ENCODE measurements at places on chromosomes 2 and 18.

GRCh38 chr2:148023861-148024260, 3.0 kb downstream of the MBD5 start:
- DNase-seq = no peak

DNA sequence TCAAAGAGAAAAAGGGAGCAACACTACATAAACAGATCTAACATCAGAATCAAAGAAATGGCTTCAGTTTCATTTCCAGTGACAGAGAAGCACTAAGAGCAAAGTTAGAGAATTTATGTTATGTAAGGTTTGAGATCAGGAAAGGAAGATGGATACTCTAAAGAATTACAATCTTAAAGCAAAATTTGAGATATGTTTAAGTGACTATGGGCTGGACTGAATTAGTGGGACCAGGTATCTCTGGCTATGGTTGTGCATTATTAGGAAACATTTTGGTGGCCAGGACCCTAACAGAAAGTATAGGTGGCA, 208.2 kb downstream of the CCDC178 start:
- no peak for DNase-seq

DNA sequence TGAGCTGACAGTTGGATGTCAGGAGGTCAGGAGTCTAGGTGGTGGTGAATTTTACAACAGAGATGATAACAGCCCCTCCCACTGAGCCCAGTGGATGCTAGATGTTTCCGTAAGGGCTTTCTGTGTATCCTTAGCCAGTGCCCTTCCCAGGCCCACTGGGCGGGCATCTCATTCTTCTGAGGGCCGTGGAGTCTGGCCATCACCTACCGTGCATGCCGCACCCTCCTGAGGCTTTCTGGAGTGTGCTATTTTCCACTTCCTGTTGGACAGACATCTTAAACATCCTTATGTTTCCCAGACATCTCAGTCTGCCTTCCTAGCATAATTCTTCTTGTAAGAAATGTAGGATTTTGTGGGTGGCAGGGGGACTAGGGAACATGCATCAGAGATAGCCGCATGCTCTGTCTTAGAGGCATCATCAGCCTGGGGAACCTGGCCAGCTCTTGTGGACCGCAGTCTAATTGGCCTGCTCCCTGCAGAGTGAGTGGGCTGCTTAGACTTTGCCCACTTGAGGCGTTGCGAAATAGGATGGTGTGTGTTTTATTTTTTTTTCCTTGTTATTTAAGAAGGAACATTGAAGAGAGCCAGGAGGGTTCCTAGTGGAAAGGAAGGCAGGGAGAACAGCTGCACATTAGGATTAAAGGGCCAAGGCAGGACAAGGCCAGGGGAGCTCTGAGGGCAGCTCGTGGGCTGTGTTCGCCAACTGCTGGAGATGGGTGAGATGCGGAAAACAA, 135.8 kb downstream of the SH3RF3 start:
- DNase-seq = no peak

- DNase-seq = no peak
Observed at GRCh38 chr18:42338683-42339082, 383.6 kb downstream of the PIK3C3 start.

- no peak for DNase-seq
Observed at GRCh38 chr2:207621501-207622039, 3.6 kb downstream of the METTL21A start.

DNA sequence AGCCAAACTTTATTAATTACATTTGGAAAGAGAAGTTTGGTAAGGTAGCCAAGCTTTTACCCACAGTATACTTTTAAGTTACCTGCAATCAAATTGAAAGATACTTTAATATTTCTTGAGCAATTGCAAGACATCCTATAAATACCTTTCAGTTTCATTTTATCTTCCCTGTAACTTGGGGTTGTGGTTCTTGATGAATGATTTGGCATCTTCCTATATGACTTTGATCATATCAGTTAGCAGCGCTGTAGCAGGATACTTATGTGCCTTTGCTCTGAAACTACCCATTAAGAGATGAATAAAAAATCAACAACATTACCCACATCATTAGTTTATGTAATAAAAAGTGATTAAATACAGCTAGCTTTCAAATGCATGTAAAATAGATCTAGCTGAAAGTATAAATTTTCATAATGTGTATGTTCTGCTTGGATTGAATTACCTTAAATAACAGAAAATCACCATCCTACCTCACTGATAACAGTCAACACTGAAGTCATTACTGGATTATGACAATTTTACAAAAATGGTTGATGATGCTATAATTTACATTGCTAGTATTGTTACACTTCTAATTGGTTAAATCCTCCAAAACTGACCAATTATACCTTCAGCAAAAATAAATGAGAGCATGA, 50.4 kb downstream of the MMADHC start:
- DNase-seq = no peak

DNA sequence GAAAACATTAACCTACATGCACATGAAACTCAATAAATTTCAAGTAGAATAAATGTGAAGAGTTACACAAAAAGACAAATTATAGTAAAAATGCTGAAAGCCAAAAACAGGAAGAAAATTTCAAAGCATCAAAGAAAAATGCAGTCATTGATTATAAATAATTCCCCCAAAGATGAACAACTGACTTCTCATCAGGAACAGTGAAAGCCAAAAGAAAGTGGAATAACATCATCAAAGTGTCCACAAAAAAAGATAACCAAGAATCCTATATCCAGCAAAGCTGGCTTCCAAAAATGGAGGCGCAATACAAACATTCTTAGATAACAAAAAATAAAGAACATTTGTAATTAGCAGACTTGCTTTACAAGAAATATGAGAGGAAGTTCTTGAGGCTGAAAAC, 161.6 kb downstream of the CMPK2 start:
- DNase-seq = no peak

DNA sequence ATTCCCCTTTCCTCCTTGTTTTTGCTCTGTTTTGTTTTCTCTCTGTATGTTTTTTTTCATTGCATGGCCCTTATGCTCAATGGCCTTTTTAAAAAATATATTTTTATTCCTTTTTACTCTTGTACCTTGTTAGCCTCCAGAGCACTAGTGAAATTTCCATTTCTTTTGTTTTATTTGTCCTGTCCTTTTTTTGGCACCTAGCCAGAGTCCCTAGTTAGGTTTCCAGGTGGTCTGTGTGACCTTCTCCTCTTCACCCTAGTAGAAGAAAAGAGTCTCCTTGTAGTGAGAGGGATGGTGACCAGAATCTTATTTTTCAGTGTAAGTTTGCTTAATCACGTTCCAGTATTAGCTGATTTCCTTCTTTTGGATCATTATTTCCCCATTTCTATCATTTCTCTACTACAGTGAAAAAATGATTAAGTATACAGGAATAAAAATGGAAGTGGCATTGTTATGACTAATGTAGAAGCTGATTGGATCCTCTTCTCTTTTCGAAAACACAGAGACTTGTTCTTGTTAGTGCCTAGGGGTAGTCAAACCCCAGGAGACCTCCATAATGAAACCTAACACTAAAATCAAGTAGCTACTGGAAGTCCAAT, 65.9 kb downstream of the NBEAL1 start:
- no peak for DNase-seq

Measured in mucosa of descending colon (tissue), 3 donors.